ENCODE measurements at places on chromosomes 11 and 22.

GRCh38 chr11:61503135-61503770 lies 5.3 kb upstream of the LRRC10B start:
- DNase-seq, result no peak

- DNase-seq, result no peak
Measured at GRCh38 chr11:120655589-120655988, 144.0 kb downstream of the GRIK4 start.

DNA sequence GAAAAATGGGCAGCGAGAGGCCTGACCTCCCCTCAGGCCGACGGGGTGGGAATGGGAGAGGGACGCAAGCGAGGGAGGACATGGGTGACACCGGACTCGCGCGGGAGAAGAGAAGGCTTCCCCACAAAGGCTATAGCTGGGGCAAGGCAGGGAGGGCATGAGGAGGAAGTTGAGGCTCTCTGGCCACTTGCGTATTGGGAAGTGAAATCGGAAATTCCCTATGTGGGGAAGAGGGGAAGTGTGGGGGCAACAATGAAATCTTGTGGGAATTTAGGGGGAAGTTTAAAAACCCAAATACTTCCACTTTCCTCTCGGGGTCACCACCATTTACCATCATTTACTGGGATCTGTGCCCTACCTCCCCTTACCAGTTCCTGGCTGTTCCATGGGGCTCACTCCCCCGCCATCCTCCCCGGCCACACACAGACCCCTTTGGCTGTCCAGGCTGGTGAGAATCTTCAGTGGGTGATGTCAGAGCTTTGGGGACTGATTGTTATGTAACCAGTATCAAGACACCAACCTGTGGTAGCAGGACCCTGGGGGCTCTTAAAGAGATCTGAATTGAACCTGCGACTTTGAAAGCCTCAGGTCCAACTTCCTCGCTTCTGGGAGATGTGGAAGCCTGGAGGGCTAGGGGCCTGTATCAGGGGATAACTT lies 951 bp upstream of the EHD1 start:
- no peak for DNase-seq

DNA sequence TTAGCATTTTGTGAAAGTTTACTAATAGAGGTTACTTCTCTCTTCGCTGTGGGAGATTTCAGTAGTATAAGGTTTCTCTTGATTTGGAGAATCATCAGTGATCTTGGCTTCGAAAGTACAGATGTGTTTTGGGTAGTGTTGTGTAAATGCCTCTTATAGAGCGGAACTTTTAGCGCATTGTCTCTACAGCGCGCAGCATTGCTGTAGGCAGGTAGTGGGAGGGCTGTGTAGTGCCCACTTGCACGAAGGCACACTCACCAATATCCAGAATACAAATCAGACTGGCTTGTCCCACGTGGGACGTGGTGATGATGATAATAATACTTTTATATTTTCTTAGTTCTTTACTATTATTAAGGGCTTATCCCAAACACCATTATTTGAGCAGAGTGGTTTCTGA lies 51.4 kb downstream of the FAM83F start:
- no peak for DNase-seq

DNA sequence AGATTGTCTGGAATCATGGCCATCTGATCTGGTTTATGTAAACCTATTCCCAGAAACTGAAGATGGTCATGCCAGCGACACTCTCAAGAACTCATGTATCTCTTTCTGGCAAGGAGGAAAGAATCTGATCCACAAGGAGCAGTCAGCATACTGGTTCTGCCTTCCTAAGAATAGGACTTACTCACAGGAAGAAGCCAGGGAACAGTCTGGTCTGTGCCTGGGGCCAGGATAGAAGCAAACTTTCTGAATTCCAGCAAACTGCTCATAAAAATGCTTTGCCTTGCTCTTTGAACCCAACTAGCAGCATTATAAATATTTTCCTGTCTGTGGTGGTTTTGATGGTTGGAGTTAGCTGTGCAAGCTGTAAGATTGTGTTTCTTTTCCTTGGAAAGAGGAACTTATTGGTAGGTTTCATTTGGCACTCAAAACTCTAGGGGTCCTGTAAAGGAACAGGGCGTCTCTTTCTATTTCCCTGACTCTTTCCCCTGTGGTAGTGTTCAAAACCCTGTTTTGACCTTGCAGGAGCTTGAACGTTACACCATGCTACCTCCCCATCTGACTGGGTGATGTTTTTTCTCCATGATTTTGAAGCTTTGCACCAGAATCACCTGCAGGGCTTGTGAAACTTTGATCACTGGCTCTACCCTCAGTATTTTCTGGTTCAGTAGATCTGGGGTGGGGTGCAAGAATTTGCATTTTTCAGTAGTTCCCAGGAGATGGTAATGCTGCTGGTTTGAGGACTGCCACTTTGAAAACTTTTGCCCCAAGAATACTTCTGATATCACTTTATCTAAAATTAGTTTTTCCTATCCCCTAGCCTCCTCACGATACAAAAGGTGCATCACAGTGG lies 627.8 kb upstream of the ANO5 start:
- no peak for DNase-seq
